ENCODE measurements at places on chromosomes 2 and 18. TPM values are rescaled to one million over a fixed set of nuclear protein-coding genes. Genes with fewer than 3 reads are reported as not detected.

The M1AP gene
- 0.55 TPM for polyA plus RNA-seq

GRCh38 chr2:28369358-28369757 lies 23.3 kb upstream of the FOSL2 start:
- no peak for DNase-seq

GRCh38 chr2:100391735-100392515 lies 25.5 kb downstream of the CHST10 start:
- peak; percentile 61 for DNase-seq

- DNase-seq: no peak
These were observed 24.7 kb downstream of the AGAP1 start for GRCh38 chr2:235518322-235519090.

The SPATA3 gene
- not detected for polyA plus RNA-seq

- DNase-seq: no peak
These were observed 16.5 kb downstream of the CNRIP1 start for GRCh38 chr2:68303033-68303901.

DNA sequence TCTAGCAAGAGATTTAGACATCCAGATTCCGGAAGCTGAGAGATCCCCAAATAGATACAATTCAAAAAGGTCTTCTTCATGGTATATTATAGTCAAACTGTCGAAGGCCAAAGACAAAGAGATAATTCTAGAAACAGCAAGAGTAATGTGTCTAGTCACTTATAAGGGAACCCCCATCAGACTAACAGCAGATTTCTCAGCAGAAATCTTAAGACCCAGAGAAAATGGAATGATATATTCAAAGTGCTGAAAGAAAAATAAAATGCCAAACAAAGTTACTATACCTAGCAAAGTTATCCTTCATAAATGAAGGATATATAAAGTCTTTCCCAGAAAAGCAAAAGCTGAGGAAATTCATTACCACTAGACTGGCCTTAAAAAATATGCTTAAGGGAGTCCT lies 36.1 kb upstream of the PAX3 start:
- no peak for DNase-seq

Data from adrenal gland (tissue), 19 donors.